ENCODE measurements at places on chromosomes 7 and 10. TPM values are rescaled to one million over a fixed set of nuclear protein-coding genes. Genes with fewer than 3 reads are reported as not detected.

DNA sequence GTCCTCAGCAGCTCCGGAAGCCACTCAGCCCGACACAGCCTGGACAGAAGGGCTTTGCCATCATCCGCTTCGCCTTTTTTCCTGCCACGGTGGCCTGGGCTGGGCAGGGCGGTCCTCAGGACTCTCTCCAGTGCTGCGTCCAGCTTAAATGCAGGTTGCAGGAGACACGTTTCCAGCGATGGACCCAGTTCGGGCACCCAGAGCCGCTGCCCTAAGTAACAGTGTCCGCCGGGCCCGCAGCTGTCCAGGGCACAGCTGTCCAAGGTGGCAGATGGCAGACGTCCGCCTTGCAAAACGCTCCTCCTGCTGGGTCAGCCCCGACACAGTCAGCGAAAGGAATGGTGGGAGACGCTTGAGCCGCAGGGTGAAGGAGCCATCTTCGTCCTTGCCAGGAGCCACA, 37.0 kb upstream of the FOXL3 start:
- no peak for DNase-seq

DNA sequence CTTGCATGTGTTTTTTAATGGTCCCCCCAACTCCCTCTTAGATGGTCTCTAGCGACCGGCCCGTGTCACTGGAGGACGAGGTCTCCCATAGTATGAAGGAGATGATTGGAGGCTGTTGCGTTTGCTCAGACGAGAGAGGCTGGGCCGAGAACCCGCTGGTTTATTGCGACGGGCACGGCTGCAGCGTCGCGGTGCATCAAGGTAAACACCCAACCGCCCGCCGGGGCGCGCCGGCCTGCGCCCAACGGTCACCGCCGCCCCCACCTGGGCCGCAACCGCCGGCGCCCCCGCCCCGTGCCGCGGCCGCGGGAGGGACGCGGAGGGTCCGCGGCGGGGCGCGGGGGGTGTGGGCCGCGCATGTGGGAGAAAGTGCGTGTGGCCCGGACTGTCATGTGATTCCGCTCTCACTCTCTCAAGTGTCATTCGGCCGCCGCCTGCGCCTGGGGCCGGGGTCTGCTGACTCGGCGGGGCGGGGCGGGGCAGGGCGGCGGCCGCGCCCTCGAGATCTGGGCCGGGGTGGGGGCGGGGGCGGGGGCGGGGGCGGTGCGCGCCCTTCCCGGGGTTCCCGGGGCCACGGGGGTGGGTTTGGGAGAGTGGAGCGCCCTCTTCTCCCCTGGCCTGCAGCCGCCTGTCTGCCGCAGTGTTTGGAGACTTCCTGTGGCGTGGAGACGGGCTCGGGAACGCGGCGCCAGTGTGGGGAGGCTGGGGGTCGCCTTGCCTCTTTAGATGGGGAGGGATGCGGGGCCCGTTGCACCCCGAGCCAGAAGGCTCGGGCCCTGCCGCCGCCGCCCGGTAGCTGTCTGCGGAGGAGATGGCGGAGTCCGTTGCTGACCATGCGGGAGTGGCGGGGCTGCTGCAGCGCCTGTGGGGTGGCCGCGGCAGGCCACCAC, 817 bp downstream of the MLLT10 start:
- DNase-seq: peak; percentile 78

GRCh38 chr10:124042656-124043309, 50.6 kb downstream of the CHST15 start:
- DNase-seq: no peak

GRCh38 chr10:69428165-69428564, 11.4 kb upstream of the TACR2 start:
- no peak for DNase-seq

IL6 gene
- polyA plus RNA-seq: 2.1 TPM

OR2A12 gene
- 0.04 TPM for polyA plus RNA-seq

HTR7 gene
- polyA plus RNA-seq: 2.2 TPM

PFKP gene
- 29.2 TPM for polyA plus RNA-seq

COL1A2 gene
- 532 TPM for polyA plus RNA-seq

Measured in large intestine (tissue), 12 donors.